ENCODE measurements at places on chromosomes 11 and 22. TPM values are rescaled to one million over a fixed set of nuclear protein-coding genes. Genes with fewer than 3 reads are reported as not detected.

Gene NXPE4
- not detected for total RNA-seq

Gene APOA5
- not detected for total RNA-seq

Gene TPBGL
- total RNA-seq, result 0.19 TPM

Gene OR8G1
- not detected for total RNA-seq

Gene TMEM191B
- not detected for total RNA-seq

Gene MS4A6A
- total RNA-seq, result not detected

Gene CNIH2
- 1.0 TPM for total RNA-seq

Gene PGA5
- not detected for total RNA-seq

Data from activated CD4-positive, alpha-beta T cell treated with anti-CD3 and anti-CD28 coated beads, Interleukin-2, amount 10 ng/mL, durations not matched to agents 24 days and 14 days (primary cell).